ENCODE measurements at places on chromosomes 12 and 14.

DNA sequence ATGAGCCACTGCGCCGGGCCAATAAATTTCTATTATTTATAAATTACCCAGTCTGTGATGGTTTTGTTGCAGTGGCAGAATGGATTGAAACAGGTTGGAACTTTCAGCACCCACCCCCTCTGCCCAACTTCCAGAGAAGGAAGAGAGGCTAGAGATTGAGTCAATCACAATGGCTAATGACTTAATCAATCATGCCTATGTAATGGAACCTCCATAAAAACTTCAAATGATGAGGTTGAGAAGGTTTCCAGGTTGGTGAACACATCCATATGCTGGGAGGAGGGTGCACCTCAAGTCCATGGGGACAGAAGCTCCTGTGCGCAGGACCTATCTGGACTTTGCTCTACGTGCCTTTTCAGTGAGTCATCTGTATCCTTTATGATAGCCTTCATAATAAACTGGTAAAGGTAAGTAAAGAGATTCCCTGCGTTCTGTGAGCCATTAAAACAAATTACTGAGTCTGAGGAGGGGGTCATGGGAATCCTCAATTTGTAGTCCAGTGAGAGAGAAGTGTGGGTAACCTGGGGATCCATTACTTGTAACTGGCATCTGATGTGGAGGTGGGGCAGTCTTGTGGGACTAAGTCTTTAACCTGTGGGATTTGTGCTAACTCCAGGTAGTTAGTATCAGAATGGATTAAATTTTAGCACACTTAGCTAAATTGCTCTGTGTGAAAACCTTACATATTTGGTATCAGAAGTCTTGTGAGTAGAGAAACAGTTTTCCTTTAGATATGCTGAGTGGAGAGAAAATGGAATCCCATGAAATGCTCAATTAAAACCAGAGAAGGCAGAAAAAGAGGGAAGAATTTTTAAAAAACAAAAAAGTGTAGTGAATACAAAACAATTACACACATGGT lies 11.7 kb upstream of the NGDN start:
- no peak for DNase-seq

DNA sequence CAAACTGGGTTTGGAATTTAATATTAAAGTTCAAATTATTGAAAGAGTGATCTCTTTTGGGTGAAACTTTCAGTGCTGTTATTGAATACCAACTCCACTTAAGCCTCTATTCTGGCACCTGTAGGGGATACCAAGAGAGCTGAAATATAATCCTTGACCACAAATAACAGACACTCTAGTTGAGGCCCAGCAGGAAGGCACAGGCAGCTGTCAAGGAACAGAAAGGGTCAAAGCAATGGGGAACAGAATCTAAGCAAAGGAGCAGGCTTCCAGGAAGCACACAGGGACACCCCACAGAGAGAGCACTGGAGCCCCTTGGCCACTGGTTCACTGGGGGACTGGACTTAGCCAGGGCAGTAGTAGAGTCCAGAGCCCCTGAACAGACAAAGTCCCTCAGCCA lies 120.9 kb upstream of the SFSWAP start:
- no peak for DNase-seq

- DNase-seq = no peak
Measured at GRCh38 chr12:49868449-49868848, 25.5 kb upstream of the BCDIN3D start.

DNA sequence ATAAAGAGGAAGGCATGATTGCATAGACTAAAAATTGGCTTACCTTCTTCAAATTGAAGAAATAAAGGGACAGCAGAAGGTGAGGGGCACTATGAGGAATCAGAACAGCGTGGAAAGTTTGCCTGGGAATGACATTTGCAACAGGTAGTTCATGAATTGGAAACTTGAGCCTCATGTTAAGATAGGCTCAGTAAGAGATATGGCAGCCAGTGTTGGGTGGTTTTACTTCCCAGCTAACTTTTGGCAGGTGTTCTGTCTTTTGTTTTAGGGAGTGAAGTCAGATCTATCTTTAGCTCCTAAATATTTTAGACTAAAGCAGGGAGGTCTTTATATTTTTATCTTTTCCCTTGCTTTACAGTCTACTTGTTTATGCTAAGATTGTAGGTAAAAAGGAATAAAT lies 122.4 kb downstream of the ANO6 start:
- no peak for DNase-seq

- DNase-seq = no peak
Measured at GRCh38 chr14:60227291-60227690, 21.7 kb upstream of the PPM1A start.

DNA sequence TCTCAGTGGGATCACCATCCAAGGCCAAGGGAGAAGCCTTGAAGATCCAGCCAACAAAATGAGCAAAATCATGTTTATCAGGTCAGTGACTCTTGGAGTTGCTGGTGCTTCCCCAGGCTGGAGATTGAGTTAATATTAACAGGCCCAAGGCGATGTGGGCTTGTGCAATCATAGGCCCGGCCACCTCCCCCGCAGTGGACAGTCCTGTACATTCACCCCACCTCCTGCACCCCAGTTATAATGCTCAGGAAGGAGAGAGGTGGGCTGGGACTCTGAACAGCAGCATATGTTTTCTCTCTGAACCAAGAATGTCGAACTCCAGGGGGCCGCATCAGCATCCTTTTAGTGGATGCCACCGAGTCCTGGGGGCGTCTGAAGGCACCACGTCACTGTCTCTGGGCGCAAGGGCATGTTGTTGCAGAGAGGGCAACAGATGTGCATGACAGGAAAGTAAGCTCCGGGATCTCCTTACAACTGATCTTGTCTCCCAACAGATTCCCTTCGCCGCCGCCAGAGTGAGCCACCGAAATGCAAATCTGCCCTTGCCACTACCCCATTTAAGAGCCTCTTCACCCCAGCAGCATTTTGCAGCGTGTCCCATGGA lies 32.2 kb upstream of the SERPINA6 start:
- DNase-seq = no peak

DNA sequence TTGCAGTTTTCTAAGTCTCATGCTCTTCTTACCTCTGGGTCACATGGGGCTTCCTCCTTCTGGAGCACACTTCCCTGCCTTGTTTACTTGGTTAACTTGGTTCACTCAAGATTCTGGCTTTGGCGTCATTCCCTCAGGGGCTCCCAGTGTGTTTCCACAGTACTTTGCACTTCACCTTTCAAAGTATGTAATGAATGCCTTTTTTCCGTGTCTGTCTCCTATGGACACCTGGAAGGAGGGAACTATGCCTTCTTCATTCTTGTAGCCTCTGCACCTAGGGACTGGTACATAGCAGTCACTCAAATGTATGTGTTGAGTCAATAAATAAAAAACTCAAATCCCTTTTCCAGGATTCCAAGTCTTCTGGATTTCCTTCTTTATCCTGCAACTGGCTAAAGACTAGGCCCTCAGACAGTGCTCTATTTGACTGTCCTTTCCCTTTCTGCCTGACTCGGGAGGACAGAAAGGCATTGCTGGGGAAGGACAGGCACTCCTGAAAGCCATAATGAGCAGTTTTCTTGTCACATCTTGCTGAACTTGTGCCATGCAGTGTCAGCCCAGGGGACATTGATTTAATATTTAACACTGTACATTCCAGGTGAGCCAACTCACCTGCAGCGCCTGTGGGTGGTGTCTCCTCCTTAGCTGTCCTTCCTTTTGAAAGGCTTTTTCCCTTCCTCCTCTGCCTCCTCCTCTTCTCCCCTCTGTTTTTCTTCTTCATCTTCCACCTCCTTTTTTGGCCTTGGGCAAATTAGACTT lies 12.8 kb downstream of the MYRFL start:
- no peak for DNase-seq

GRCh38 chr14:34365309-34365915 lies 96.6 kb downstream of the SPTSSA start:
- DNase-seq = no peak

GRCh38 chr12:62865937-62866336 lies 69.0 kb downstream of the PPM1H start:
- no peak for DNase-seq

DNA sequence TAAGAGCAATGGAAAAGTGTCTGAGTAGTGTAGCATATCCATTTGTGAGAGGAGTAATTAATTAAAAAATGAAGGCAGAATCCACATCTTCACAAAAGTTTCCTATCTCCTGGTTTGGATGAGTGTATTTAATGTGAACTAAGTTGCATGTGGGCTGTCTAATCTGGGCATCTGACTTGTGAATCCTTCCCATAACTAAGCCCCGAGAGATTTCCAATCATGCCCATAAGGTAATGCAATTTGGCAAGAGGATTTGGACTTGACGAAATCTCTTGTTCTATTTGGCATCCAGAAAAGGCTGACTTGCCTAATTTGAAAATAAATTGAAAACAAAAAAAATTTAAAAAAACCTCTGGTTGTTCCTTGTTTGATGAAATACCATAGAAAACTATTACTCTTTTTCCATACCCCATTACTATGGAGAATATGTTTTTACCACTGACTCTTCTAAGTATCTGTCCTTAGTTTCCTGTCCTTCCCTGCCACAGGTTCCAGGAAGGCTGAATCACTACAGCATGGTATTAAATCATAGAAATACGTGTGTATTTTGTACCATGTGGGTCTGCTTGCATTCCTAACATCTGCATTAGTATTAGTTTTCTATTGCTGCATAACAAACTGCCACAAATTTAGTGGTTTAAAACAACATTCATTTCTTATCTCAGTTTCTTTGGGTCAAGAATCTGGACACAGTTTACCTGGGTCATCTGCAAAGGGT lies 48.4 kb downstream of the ETV6 start:
- no peak for DNase-seq

All from GM19239 (cell line).